ENCODE measurements at places on chromosomes 1 and 21.
A peak's percentile ranks its signal among the peaks of the same experiment; 100 is the strongest.

- DNase-seq: no peak
Measured at GRCh38 chr1:36328713-36329112, 5.3 kb upstream of the EVA1B start.

DNA sequence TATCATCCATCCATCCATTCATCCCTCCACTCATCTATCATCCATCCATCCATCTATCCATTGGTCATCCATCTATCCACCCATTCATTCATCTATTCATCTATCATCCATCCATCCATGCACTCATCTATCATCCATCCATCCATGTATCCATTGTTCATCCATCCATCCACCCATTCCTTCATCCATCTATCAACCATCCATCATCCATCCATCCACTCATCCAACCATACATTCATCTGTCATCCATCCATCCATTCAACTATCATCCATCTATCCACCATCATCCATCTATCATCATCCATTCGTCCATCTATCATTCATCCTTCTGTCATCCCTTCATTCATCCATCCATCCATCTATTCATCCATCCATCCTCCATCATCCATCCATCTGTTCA lies 61.1 kb downstream of the UMODL1 start:
- DNase-seq: no peak

DNA sequence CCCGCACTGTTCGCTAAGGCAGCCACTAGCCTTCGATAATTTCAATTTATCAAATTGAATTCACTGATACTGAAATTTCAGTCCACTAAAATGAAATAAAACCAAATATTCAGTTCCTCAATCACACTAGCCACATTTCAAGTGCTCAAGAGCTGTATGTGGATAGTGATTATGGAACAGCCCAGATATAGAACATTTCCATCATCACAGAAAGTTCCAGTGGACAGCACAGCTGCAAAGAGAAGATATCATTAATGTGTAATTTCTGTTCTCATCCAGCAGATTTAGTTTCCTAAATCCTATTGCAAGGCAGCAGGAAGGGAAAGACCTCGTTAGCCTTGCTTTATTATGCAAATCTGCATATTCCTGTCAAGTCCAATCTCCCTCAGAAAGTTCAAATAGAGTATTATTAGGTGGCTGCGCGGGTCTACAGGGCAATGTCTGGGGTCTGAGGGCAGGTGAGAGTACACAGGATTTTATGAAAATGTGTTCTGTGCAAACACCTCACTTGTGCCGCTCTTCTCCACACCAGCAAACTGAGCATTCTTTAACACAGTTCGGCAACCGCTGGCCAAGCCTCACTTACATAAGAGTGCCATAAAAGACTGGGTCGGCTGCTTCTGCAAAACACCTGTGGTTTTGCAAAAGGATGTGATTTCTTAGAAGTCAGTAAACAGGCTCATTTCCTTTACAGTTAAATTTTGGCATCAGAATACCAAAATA lies 22.4 kb downstream of the CAPZB start:
- DNase-seq: no peak

DNA sequence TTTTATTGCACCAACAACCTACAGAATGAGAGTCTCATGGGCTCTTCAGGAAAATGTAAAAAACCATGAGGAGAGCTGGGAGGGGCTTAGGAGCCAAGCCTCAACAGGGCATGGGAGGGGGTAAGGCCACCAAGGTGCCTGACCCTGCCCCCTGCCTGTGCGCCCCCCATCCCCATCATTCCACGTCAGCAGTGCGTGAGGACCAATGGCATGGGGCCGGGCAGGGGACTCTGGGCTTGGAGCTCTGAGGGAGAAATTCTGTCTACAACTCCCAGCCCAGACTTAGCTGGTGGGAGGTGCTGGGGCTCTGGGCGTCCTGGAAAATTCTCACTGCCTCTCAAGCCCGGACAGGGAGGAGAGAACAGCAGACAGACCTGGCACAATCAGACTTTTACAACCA lies 5.2 kb upstream of the CAMK2N1 start:
- no peak for DNase-seq

DNA sequence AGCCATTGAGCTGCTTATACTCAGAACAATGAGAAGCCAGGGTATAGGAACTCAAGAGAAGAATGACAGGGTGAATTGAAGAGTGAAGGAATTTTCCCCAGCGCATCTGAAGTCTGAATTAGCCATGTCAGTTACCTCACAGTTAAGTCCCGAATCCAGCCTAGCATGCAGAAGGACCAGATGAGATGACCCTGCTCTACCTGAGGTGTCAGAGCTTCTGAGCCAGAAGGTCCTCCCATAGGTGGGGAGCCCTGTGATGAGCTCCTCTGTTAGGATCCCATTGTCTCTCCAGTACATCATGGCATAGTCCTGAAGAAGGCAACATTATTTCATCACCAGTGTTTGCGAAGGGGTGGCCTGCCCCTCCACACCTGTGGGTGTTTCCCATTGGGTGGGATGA lies 68.2 kb downstream of the OVGP1 start:
- no peak for DNase-seq

DNA sequence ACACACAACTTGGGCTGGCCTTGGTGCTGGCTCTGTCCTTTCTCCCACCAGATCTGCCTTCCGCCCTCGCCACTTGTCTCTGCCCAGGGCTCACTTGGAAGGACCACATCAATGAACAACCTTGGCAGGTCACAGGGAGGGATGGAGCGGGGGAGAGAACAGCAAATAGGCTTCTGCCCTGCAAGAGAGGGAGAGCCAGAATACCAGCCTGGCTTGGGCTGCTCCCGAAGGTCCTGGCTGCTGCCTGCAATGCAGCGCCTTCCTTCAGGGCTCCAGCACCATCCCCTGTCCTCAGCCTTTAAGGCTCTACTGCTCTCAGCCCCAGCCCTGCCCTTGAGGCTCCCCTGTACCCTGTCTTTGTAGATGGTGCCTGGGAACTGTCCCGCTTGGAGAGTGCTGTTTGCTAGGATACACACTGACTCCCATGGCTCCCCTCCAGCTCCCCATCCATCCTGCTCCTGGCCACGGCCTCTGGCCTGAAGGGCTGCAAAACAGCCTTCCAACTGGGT lies 43.8 kb downstream of the HIVEP3 start:
- no peak for DNase-seq

DNA sequence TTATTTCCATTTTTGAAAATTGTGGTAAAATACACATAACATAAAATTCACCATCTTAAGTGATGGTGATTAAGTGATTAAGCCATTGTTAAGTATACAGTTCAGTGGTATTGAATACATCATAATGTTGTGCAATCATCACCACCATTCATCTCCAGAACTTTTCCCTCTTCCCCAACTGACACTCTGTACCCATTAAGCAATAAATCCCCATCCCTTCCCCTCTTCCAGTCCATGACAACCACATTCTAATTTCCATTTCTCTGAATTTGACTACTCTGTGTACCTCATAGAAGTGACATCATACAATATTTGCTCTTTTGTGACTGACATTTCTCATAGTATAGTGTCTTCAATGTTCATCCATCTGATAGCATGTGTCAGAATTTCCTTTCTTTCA lies 124.8 kb downstream of the DISC1 start:
- no peak for DNase-seq

- no peak for DNase-seq
Measured at GRCh38 chr1:79638382-79638781, 631.9 kb upstream of the ADGRL4 start.

- DNase-seq: no peak
Measured at GRCh38 chr1:4725416-4725815, 71.0 kb downstream of the AJAP1 start.

DNA sequence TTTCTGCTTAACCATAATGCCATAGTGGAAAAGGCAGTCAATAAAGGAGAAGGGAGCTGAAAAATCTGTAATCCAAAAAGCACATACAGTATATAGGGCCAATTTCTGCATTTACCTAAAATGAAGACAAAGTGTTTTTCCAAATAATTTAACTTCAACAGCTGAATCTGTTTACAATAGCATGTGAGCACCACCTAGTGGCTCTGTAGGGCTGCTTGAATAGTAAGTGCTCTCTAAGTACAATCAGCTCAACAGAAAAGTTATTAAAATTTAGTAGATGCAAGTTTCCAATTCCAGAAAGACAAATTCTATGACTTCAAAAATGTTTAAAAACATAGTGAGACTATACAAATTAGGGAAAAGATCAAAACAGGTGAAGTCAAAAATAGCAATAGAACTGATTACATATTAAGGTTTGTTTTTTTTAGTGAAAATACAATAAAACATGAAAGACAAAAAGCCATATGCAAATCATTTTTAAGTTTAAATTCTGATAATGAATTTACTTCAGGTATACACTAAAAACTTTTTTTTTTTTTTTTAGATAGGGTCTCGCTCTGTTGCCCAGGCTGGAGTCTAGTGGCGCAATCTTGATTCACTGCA lies 220.0 kb downstream of the SETD4 start:
- DNase-seq: peak; percentile 60

DNA sequence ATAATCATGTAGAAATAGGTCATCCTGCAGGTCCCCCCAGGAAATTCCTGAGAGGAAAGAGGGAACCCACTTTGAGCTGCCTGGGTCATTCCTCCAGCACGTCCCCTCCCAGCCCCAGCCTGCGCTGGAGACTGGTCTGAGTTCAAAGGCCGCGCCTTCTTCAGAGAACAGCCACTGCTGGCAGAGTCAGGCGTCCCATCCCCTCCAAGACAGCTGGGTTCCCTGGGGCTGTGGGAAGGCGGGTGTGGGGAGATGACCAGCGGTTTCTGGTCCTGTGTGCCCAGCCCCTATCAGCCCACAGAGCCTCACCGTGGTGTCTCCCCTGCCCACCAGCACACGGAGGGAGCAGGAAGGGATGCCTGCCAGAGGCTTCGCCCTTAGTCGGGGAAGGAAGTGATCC lies 18.0 kb upstream of the TRAPPC10 start:
- DNase-seq: no peak

DNA sequence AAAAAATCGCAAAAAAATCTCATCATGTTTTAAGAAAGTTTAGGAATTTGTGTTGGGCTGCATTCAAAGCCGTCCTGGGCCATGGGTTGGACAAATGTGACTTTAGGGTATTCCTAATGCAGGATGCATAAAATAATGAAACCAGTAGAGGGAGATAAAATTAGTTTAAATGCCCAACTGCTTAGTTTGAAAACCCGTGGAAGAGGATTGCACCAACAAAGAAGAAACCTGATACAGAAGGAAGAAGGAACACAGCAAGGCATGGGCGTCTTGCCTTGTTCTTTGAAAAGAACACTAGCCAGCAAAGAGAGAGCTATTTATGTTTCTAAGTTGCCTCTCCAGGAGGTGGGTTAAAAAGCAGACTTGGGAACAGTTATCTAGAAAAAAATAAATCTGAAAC lies 37.9 kb downstream of the WDR3 start:
- peak; percentile 3 for DNase-seq

DNA sequence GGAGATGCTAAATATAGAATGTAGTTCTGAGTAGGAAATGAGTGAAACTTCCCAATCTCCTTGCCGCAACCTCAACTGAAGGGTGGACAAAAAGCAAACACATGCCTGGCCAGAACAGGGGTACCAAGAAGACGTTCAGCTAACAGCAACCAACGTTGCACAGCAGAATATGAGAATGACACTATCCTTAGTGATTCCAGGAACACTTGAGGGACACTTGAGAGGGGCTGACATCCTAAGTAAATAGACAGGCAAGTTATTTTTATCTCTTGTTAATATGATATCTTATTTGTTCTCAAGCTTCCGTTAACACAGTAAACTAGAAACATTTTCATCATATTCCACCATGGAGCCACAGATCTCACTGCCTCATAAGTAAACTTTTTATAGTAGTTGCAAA lies 908 bp downstream of the KRTAP19-1 start:
- no peak for DNase-seq

GRCh38 chr1:108208724-108209446 lies 8.7 kb upstream of the SLC25A24 start:
- DNase-seq: no peak

DNA sequence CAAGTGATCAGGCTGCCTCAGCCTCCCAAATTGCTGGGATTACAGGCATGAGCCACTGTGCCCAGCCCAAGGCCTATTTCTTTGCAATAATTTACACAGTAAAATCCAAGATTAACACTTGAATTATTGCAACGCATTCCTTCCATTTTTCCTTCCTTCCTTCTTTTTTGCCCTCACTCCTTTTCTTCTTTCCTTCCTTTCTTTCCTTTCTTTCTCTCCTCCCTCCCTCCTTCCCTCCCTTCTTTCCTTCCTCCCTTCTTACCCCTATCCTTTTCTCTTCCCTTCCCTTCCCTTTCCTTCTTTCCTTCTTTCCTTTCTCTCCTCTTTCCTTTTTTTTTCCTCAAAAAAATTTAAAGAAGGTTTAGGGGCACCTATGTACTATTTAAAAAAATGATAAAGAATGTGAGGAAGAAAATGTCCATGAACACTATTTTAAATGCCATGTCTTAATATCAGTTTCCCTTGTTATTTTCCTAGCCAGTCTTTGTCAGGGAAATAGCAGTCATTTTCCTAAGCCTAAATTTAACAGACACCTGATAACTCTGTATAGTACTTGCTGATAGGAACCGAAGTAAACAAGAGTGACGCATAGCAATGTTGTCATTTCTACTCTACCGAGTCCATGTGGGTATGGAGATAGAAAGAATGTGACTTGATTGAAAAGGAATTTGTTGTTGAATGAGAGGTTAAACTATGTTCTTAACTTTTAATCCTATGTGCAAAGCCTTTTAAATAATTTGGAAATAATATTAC lies 79.8 kb upstream of the HMCN1 start:
- DNase-seq: no peak

- DNase-seq: peak; percentile 30
Measured at GRCh38 chr1:170791941-170792340, 128.0 kb downstream of the PRRX1 start.

- no peak for DNase-seq
Measured at GRCh38 chr1:153680120-153680403, 1.6 kb downstream of the NPR1 start.

DNA sequence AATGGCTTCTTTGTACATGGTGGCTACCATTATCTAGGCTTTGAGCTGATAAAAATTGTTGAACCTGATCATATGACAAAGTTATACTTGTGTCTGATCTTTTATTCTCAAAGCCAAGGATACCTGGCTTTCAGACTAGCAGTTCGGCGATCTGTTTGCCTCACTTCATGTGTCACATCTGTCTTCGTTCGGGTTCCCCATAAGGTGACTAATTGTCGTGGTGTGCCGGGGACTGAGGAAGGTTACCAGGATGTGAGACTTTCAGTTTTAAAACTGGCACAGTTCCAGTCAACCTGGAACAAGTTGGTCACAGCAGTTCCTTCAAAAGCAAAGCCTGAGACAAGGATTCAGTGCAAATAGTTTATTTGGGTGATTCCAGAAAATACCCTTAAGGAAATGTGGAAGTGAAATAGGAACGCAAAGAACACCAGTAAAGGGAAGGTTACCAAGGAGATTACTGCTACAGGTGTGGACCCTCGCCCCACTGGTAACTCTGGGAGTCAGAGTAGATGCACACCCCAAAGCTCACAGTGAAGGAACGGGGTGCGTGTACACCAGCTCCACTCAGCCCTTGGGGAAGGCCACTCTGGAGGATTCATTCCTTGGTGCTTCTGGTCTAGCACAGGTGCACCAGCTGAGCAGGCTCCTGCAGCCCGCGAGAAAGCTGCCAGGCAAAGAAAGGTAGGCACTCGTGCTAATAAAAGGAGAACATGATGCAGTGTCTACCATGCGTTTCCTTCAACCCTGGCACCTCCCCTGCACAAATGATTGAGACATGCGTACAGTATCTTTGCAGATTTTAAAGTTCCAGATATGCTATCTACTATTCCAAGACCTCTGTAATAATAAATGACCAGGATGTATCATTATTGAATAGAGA lies 69.0 kb downstream of the VWA5B1 start:
- DNase-seq: no peak

- no peak for DNase-seq
Measured at GRCh38 chr1:211082824-211083223, 51.1 kb downstream of the KCNH1 start.

Measured in GM04504 (cell line).